GM04504 (cell line): ENCODE measurements at places on chromosomes 12 and 14.

DNA sequence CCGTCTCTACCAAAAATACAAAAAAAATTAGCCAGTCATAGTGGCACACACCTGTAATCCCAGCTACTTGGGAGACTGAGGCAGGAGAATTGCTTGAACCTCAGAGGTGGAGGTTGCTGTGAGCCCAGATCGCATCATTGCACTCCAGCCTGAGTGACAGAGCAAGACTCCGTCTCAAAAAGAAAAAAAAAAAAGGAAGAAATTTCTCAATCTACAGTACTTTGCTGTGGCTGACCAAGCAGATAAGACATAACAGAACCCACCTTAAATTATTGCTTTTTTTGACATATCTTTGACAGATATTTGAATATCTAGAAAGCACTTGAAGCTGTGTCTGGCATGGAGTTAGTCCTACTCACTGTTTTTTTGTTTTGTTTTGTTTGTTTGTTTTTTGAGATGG, 34.9 kb upstream of the HNF1A start:
- no peak for DNase-seq

GRCh38 chr12:118959985-118960560, 21.3 kb upstream of the SRRM4 start:
- DNase-seq = no peak

- DNase-seq = no peak
Measured at GRCh38 chr14:88210426-88210825, 112.6 kb downstream of the KCNK10 start.

GRCh38 chr12:68416826-68417225, 84.7 kb upstream of the MDM1 start:
- no peak for DNase-seq

DNA sequence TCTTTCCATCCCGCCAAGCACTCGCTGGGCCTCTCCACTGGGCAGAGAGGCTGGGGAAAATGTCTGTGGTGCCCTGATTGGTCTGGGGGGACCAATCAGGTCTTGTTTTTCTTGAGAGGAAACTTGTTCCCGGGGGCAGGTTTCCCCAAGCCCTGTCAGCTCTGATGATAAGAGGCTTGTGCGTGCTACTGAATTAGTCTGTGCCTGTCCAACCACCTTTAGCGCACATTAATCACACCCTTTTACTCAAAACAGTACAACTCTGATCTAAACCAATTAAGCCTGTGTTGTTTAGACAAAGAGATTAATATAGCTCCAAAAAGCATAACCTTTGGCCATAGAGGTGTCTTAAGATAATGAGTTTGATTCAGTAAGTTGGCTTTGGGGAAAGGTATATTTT, 580.4 kb downstream of the VRK1 start:
- no peak for DNase-seq

GRCh38 chr12:126247936-126248335, 1182.7 kb downstream of the AACS start:
- no peak for DNase-seq

DNA sequence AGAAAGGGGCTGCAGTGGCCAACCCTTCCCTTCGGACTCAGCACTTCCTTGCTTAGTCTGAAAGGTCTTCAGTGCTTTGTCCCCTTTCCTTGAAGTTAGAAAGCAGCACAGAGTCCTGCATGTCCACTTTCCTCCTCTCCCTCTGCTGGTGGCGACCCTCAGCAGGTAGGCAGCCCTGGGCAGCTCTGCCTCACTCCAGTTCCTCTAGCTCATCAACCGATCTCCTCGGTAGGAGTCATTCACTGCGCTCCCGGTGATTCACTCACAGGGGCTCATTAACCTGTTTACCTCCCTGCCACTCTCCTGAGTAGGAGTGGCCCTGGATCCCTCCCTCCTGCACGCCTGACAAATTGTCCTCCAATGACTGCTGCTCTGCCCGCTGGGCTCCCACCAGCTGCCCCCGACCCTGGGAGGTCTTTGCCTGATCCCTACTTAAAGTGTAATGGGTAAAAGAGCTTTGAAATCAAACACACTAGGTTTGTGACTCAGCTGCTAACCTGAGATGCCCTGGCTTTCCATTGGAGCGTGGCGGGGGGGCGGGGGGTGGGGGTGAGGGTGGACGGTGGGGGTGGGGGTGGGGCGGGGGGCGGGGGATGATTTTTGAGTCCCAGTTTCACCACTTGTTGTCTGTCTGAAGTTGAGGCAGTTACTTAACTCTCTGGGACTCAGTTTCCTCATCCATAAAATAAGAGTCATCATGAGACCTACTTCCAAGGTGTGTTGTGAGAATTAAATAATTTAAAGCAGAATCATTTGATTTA, 4.2 kb downstream of the SCNN1A start:
- DNase-seq = peak; percentile 32

DNA sequence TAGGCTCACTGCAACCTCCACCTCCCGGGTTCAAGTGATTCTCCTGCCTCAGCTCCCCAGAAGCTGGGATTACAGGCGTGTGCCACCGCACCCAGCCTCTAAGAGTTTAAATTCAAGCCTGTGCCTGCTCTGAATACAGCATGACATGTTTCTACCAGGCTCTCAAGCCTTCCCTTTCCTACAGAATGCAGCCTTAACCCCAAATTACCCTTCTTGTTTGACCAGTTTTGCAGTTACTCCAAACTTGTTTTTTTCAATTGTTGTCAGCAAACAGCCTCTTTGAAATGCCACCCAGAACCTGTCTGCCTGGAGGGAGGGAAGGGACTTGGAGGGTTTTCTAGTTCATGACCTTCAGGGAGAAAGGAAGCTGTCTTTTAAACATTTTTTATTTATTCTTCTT, 15.4 kb downstream of the GLTP start:
- no peak for DNase-seq

- DNase-seq = no peak
Measured at GRCh38 chr14:68571114-68571591, 221.7 kb downstream of the ZFP36L1 start.

- DNase-seq = peak; percentile 23
Measured at GRCh38 chr14:87049950-87050349, 943.0 kb downstream of the GALC start.

DNA sequence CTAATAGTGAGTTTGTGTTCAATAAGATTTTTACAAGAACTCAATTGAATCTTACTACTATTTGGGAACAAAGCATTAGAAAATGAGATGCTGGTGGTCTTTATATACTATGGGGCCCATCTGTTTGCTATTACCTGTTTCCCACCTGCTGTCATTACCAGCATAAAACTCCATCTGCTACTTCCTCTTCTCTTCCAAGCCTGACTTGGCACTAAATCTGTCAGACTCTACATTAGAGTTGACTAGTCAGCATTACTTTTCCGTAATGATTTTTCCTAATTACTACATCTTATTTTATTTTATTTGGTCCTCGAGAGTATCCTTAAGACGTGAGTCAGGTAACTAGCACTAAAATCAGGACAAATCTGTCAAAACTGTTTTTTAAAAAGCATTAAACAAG, 68.1 kb upstream of the KRR1 start:
- no peak for DNase-seq

DNA sequence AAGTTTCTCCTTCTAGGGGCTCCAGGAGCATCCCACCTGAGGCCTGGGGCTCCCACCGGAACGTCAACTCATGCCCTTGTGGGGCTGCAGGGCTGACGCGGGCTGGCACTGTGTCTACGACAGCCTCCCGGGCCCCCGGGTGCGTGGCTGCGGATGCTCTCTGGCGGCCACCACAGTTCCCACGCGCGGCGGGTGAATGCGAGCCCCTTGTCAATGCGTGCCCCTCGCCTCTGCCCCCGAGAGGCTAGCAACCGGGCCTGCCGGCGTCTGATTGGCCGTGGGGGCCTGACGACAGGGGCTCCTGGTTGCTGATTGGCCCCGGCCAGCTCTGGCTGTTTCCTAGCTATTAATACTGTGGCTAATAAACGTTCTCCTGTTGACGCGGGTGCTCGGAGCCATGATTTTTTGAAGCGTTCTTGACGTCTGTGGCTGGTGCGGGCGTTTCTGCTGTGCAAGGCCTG, 1.8 kb upstream of the MEG3 start:
- DNase-seq = no peak

DNA sequence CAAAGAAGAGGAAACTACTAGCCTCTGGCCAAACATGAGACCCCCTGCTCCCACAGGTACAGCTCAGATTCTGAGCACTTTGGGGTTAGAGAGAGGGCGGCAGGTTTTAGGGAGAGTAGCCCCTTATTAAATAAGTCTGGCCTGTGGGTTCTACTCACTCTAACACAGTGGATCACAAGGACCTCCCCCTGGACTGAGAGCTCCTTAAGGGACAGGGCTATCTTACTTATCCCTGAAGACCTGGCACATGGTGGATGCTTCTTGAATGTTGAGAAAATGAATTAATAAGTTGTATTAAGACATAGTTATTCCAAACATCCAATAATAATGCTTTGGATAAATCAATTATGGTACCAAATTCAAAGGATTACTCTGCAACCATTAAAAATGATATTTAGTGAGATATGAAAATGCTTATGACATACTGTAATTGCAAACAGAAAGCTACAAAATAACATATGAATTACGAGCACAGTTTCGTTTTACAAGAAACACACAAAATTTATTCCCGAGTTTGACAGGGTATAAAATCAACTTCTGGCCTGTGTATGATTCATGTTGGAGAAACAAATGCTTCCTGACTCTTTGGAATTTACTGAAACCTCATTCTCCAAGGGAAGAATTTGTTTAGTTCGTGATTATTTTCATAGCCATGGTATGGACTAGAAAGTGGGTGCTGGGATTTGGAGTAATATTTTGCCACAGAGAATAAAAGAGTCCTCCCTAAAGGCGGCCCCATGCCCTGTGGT, 59.3 kb upstream of the BDKRB2 start:
- DNase-seq = peak; percentile 79

GRCh38 chr14:30387871-30388270, 171.1 kb upstream of the G2E3 start:
- DNase-seq = no peak

- DNase-seq = no peak
Measured at GRCh38 chr12:95736631-95737030, 53.9 kb downstream of the NTN4 start.

DNA sequence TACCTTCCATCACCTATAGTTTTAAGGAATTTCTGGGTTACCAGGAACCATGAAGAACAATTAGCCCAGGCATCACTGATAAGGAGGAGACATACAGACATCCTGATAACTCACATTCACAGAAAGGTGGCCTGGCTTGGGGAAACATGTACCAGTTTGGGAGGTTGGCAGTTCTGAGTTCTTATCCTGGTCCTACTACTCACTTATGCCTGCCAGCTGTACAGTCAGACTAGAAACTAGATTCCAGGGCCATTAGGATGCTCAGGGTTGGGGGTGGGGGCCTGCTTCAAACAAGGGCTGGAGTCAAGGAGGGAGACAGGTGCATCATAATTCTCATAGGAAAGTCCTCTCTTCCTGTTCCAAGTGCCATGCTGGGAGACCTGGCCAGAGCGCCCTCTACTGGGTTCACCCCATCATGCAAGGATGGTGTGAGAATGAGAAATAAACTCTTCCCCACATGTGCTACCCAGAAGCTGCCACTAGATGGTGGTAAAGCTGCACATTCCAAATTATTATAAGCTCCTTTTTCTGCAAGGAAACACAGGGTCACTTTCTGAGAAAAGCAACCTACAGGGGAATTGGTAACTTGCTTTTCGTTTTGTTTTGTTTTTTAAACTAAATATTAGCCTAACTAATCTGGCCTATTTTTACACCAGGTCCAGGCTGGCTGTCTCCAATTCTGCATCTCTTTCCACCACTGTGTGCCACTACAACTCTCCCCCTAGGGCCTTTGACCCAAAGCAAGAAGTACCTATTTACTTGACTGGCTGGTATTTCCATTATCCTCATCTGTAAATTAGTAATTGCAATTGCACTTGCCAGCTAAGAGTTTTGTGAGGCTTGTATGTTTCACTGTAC, 14.5 kb downstream of the OAS2 start:
- DNase-seq = no peak

- no peak for DNase-seq
Measured at GRCh38 chr12:113697104-113697503, 225.4 kb upstream of the LHX5 start.

- no peak for DNase-seq
Measured at GRCh38 chr14:76844223-76844622, 18.0 kb downstream of the LRRC74A start.

DNA sequence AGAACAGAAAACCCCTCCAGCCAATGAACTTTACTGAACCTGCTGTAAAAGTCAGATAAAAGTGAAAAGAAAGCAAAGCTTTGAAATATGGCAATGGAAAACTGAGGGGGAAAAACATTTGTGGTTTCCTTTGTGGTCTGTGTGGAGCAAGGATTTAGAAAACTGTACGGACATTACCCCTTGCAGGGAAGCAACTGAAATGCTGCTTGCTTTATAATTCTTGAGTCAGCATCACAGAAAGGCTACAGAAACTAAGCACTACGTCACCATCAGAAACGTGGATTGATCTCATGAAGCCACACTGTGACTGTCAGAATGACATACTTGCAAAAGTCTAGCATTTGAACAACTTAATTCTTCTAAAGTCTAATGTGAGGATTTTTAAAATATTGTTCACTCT, 2.4 kb upstream of the KCNC2 start:
- DNase-seq = no peak
